ENCODE measurements at places on chromosomes 3 and 15. TPM values are rescaled to one million over a fixed set of nuclear protein-coding genes. Genes with fewer than 3 reads are reported as not detected.

Gene UTS2B
- total RNA-seq: 1.3 TPM

Gene GALNT15
- 4.2 TPM for total RNA-seq

Gene LRRC28
- total RNA-seq: 23.6 TPM

Gene CYP1A2
- total RNA-seq: not detected

Gene RNF13
- 53.8 TPM for total RNA-seq

Gene GOLGA8M
- not detected for total RNA-seq

Gene MON1A
- 20.5 TPM for total RNA-seq

Gene SLC27A2
- not detected for total RNA-seq

Gene MOBP
- not detected for total RNA-seq

Gene CMTM8
- not detected for total RNA-seq

Gene PLCB2
- 0.72 TPM for total RNA-seq

Gene SLTM
- total RNA-seq: 72.3 TPM

Gene TGFBR2
- 219 TPM for total RNA-seq

Gene FETUB
- total RNA-seq: not detected

Gene SIDT1
- total RNA-seq: not detected

Gene SPINK8
- not detected for total RNA-seq

Gene LMLN
- 11.7 TPM for total RNA-seq

Gene GPR87
- total RNA-seq: not detected

Gene ZNF860
- 0.44 TPM for total RNA-seq

Gene TMEM158
- 453 TPM for total RNA-seq

Measured in placental pericyte (primary cell).